ENCODE measurements at places on chromosomes 6 and 20.

DNA sequence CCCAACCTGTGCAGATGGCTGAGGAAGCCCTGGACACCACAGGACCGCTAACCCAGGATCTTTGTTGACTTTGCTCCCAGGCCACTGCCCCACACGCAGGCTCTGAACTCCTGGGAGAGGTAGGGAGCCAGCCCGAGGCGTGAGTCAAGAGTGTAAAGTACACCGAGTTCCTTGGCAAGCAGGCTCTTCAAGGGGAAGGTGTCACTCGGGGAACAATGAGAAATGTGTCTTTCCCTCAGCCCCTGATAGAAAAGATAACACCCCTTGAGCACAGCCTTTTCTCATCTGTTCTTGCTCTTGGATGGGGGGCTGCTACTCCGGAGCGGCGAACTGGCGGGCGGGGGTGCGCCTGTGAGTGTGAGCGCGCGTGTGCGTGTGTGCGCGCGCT lies 472 bp upstream of the EDN3 start:
- no peak for DNase-seq

DNA sequence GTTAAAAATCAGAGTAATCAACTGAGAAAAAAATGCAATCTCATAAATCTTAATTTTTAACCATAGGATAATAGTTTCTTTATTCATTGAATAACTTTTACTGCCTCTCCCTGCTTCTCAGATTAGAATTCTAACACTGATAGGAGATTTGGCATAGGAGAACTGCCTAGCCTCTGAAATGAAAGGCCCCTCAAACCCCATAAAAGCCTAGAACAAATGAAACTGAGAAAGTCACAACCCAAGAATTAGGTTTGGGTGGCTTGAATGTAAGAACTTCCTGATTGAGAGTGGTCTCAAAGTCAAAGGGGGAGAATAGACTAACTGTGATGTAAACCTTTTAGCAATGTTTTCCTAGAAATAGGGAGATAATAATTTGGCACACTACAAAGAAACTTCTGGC lies 52.2 kb downstream of the SAMD5 start:
- DNase-seq: no peak

DNA sequence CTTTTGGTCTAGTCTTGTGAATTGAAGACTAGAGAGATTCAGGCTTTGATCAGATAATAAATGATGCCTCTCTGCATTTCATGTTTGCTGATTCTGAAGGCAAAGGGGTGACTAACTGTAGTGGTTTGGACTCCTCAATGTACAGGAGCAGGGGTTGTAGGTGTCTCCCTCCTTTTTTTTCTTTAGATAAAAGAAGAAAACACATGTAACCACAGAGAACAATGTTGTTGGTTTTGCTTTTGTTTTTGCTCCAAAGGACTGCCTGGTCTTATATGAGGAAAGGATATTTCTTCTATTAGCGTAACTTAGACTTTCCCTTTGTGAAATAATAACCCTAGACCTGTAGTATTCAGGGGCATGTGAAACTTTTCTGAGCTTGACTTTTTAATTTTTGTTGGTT lies 53.2 kb downstream of the RFPL4B start:
- no peak for DNase-seq

DNA sequence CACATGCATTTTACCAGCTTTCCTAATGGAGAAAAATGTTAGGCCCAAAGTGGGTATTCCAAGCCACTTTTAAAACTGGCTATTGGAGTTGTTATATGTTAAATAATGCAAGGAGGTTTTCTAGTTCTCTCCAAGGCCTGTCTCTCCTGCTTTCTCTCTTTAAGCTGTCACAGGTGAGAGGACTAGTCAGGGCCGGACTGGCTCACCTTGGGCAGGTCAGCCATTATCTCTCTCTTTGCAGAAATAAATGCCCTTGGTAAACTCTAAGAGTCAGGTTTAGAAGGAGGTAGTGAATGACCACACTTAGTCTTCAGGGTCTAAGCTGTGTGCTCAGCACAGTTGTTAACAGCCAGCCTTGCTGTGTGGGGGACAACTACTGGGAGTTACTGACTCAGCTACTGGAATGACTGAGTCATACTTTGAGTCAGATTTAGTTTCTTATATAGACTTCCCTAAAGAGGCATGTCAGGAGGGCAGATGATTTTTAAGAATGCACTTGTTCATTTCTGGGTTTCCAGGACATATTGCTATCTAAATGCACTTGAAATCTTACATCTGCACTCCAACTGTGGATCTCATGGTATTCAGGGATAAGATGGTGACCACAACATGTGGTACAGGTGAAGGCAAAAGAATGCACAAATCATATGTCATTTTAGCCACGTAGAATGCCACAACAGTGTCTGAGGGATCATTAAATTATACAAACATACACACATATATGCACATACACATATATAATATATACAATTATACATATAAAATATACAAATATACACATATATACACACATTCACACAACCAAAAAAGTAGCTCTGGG lies 719.4 kb downstream of the EPM2A start:
- no peak for DNase-seq

DNA sequence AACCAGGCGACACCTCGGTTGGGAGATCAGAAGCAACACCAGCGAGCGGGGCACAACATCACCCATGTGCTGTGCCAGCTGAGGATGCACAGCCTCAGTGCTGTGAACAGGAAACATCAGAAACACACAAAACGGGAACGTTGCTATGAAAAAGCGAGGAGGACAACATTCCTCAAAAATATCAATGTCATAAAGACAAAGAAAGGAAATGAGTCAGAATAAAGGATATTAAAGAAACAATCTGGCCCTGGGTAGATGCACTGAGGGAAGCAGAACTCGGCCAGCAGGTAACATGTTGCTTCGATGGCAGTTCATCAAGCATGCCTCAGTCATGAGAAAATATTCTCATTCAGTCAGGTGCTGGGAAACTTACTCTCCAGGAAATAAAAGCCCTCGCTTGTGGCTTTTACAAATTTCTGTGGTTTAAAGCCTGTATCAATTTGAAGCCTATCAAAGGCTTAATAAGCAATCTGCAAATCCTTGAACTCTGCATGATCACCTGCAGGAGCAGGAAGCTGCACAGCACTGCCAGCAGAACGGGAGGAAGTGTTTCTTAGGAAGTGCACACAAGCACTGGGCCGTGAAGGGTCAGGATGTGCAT lies 77.5 kb downstream of the GINS1 start:
- DNase-seq: no peak

DNA sequence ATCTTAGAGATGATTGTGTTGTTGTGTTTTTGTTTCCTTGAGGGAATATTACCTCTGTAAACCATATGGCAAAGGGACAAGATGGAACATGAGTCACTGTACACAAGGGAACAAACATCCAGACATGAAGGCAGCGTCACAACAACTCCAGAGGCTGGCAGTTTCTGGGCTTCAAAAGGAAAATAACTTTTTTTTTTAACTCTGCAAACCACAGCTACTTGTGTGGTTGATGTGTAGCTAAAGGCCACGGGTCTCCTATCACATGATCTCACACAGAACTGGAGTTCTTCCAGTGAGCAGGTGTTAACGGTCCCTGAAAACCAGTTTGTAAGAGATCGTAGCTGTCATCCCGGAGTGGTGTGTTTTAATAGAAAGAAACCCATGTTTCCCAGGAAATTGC lies 33.2 kb upstream of the HBS1L start:
- no peak for DNase-seq

DNA sequence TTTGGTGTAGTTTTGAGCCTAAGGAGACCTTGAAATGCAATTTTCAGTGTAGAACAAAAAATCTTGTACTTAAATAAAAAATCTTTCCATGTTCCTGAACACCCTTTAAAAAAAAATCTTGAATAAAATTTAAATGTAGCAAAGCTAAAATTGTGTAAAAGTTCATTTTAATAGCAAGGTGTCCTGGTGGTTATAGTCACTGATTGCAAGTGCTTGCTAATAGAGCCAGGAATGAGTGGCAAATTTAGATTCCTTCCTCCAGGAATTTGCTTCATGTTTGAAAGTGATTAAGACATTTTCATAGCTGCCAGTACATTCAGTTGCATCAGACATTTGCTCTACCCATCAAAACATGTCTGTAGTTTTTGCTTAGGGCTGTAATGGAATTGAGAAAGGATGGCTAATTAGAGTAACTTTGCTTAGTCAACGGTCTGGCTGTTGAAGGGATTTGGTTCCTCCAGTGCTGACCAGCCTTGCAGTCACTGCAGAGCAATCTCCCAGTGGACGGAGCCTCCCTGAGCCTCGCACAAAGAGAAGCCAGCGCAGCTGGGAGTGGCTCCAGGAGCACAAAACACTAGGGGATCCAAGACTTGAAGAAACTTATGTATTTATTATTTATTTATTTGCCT lies 36.5 kb downstream of the AKAP12 start:
- no peak for DNase-seq

GRCh38 chr6:90045535-90045934 lies 151.3 kb downstream of the GJA10 start:
- DNase-seq: no peak

DNA sequence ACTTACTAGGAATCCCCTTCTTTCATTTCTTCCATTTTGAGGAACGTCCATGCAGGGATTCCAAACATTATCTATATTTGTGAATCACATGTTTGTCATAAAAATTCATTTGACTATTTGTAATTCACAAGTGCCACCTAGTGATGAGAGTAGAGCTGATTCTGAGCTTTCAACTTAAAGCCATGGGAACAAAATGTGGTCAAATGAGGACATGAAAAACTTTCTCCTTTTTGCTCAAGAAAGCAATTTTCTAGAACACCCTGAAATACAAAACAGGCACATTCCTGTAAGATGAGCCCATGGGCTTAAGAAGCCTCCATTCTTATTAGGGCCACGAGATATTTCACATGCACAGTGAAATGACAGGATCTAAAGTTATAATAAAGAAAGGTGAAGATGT lies 12.3 kb downstream of the MAP3K7 start:
- DNase-seq: no peak

Measured in activated CD8-positive, alpha-beta memory T cell treated with anti-CD3 and anti-CD28 coated beads for 4 hours (primary cell).